ENCODE measurements at places on chromosomes 1 and 21.
A peak's percentile ranks its signal among the peaks of the same experiment; 100 is the strongest.

DNA sequence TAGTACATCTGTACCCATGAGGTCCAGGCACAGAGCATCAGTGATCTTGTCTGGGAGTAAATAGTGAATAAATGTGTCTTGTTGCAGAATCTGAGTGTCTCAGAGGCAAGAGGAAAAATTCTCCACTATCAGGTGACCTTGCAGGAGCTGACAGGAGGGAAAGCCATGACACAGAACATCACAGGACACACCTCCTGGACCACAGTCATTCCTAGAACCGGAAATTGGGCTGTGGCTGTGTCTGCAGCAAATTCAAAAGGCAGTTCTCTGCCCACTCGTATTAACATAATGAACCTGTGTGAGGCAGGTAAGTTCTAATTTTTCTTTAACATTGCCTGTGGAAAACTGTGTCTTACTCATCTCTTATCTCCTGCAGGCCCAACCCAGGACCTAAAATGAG, 43.1 kb downstream of the IL12RB2 start:
- DNase-seq, result no peak

GRCh38 chr1:235953801-235954200, 87.1 kb upstream of the LYST start:
- DNase-seq, result no peak

DNA sequence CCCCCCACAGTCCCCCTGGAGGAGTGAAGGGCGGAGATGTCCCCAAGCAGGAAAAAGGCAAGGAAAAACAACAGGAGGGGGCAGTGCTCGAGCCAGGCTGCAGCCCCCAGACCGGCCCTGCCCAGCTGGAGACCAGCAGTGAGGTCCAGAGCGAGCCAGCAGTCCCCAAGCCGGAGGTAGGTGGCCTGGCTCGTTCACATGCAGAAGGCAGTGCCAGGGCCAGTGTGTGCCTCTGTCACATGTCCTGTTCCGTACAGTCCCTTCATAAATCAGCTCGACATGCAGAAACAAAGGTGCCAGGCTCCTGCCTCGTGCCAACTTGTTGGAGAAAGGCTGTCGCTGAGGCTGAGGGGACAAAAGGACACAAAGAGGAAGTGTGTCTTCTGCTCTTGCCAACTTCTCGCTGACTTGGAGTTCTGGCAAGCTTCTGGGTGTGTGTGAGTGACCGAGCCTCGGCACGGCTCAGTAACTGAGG, 24.1 kb upstream of the MPZL1 start:
- DNase-seq, result no peak

DNA sequence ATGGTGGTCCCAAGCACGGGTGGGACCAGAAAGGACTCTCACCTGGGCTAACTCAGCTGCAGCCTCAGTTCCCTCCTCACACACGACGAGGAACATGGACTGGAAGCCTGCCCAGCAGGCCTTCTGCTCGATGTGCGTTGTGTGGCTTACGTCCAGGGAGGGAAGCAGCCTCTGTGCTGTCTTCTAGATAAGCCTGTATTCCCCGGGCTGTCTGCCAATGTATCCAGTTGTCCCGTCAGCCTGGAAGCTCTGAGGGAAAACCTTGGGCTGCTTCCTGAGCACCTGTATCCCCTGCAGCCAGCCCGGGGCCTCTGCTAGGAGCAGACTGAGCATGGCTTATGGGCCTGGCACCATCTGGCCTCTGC, 10.5 kb downstream of the PCSK9 start:
- peak; percentile 53 for DNase-seq

All from sciatic nerve (tissue), 2 donors.